ENCODE measurements at places on chromosomes 5 and 9.
A peak's percentile ranks its signal among the peaks of the same experiment; 100 is the strongest.

- no peak for DNase-seq
Measured at GRCh38 chr5:9098990-9099389, 446.9 kb downstream of the SEMA5A start.

- no peak for DNase-seq
Measured at GRCh38 chr5:76333571-76333970, 69.5 kb upstream of the IQGAP2 start.

GRCh38 chr9:114938687-114939575, 8.5 kb upstream of the TNFSF8 start:
- DNase-seq: no peak

- DNase-seq: no peak
Measured at GRCh38 chr5:59618644-59619043, 274.9 kb downstream of the PDE4D start.

DNA sequence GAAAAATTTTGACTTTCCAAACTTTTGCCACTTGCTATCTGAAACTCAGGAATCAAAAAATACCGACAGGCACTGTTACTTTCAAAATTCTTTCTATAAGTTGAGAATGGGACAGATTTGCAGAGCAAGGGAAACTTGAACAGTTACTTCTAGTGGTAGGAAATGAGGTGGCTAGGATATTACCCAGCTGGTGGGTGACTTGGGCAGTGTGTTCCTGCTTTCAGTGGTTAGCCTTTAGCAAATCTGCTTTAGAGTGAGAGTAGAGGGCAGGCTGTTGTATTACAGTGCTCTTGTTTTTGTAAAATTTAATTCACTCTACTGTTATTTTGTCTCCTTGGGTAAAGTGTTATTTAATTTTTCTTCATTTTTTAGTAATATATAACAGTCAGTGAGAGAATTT, 40.2 kb upstream of the ROPN1L start:
- no peak for DNase-seq

- no peak for DNase-seq
Measured at GRCh38 chr5:146082798-146083197, 22.6 kb downstream of the PLAC8L1 start.

DNA sequence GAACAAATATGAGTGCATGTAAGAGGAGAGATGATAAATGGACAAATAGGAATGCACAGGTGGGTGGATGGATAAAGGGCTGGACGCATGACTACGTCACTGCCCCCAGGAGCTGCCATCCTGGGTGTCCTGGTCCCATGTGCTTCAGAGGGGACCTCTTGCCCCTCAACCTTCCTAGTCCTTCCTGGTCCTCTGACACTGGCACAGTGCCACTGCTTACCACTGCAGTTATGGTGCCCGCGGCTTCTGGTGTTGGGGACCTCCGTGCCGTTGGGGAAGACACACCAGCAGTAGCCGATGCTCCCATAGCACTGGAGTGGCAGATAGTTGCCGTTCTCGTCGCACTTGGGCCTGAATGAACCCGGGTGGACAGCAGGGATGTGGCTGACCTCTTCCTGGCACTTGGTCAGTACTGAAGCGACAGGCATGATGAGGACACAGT, 9.8 kb downstream of the CD74 start:
- no peak for DNase-seq

- DNase-seq: no peak
Measured at GRCh38 chr9:134217431-134218210, 53.3 kb upstream of the RNU6ATAC start.

DNA sequence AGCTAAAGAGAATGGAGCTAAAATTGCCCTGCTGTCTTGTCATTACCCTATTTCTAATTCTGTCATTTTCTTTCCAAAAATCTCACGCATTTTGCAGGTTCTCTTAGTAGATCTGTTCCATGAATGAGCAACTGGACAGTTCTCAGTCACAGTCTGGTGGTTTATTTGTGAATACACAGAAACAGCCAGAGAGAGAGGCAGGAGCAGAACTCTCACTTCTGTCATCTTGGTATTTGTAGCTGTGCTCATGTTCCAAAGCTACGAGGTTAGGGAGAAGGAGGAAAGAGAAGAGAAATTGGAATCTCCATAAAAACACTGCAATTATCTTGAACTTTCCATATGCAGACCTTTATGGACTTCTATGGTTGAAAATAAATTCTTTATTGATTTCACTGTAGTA, 118.0 kb upstream of the OR13F1 start:
- DNase-seq: no peak

- no peak for DNase-seq
Measured at GRCh38 chr9:128424268-128424780, 3.7 kb downstream of the CERCAM start.

DNA sequence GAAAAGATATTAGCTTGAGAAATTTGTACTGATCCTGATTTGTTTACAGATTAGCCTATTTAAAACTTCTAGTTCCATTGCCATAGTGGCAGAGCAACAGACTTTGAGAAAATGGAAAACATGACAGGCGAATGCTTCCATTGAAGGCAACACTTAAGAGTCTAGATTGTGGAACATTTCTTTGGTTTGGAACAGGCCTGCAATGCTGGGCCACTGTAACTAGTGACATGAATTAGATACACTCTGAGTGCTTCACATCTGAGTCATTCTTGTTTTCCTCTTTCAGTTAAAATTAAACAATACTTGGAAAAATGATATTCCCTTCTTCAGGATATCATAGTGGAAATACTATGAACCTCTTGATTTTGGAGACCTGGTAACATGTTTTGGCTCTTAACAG, 453.6 kb upstream of the TUSC1 start:
- DNase-seq: no peak

DNA sequence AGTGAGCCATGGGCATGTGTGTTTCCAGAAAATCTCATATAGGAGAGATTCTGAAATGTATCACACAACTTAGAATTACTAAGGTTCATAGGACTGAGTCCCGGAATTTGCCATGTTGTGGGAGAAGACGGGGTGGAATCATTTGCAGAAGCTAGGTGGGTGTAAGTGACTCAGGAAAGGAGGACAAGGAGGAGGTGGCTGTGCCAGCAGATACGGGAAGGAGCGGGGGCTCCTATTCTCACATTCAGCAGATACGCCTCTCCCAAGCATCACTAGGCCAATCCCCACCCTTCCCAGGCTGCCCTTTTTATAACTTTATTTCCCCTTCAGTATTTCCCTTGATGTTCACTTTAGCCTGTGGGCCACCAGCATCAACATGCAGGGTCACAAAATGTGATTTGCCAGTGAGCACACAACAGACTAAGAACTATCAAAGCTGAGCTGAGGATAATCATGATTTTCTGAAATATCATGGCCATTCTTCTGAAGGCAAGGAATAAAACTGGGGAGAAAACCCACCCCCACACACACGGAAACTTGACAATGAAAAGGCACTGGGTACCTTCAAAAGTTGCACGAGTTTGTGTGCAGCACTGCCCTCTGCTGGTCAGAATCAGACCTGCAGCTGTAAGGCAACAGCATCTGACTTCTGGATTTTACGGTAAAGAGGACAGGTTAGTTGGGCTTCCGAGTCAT, 133.2 kb downstream of the MTX3 start:
- DNase-seq: peak; percentile 47

DNA sequence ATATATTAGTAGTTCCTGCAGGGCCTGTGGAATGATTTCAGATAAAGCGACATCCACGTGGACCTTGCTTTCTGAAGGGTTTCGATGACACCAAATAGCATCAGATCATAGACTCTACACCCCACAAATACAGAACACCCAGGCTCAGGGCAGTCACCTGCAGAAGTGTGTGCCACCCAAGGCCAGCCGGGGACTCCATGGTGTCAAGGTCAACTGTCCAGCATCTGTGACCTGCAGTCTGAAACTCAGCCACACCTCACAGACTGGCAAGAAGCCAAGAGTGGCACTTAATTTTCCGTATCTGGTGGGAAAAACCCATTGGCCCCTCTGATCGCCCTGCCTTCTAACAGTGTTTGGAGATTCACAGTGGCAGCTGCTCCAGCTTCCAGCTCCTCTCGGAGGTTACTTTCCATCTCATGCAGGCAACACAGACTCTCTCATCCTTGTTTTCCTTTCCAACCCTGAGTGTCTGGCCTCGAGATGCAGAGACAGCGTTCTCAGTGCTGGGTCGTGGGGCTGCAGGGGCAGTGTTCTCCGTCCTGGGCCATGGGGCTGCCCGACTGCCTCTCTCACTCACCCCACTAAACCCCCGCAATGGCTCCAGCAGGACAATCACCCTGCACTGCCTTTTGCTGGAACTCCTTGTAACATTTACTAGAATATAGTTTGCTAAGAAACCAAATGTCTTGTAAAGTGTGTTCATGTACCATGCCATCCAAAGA, 221.9 kb downstream of the IRX2 start:
- no peak for DNase-seq

- DNase-seq: no peak
Measured at GRCh38 chr9:92631452-92632343, 38.2 kb downstream of the IPPK start.

- no peak for DNase-seq
Measured at GRCh38 chr5:126002222-126002897, 420.8 kb upstream of the GRAMD2B start.

DNA sequence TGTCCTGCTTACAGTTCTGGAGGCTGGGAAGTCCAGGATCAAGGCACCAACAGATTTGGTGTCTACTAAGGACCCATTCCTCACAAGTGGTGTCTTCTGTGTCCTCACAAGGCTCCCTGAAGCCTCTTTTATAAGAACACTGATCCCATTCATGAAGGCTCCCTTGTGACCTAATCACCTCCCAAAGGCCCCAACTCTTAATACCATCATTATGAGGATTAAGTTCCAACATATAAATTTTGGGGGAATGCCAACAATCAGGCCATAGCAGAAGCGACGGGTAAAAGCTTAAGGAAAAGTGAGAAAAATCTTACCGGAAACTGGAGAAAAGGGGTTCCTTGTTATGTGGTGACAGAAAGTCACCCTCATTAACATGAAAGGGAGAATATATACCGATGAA, 11.2 kb downstream of the CTNNAL1 start:
- DNase-seq: no peak

DNA sequence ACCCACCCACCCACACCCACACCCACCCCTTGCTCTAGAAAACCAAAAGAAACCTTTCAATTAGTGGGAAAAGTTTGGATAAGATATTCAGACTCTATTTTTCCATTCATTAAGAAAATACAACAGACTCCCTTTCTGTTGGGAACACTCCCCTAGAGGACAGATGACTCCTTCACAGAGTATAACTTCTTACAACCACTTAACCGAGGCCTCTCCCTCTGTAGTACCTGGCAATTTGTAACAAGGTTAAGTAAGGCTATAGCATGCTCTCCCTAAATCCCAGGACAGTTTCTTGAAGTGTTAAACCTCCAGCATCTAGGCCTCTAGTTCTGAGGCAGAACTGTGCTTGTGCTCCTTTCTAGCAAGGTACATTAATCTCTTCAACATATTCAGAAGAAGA, 75.9 kb upstream of the NR5A1 start:
- DNase-seq: no peak

- DNase-seq: no peak
Measured at GRCh38 chr5:32664523-32664922, 46.6 kb upstream of the NPR3 start.

GRCh38 chr5:176819476-176819875, 9.1 kb downstream of the UNC5A start:
- DNase-seq: no peak

GRCh38 chr5:138910546-138911185, 35.5 kb upstream of the LRRTM2 start:
- no peak for DNase-seq

DNA sequence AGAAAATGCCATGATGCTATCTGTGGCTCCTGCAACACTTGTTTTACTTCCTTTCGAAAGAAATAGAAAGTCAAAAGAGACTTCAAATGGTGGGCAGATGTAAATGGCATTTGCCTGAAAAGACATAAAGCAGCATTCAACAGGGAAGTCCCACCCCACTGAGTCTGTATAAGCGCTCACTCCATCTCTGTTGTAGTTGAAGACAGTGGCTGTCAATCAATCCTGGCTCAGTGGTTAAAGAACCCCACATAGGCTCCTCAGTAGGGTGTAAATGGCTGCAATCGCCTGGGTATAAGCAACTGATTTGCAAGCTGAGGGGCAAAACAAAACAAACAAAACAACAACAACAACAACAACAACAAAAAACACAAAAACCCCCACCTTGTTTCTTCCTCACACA, 158.7 kb downstream of the EFNA5 start:
- no peak for DNase-seq

DNA sequence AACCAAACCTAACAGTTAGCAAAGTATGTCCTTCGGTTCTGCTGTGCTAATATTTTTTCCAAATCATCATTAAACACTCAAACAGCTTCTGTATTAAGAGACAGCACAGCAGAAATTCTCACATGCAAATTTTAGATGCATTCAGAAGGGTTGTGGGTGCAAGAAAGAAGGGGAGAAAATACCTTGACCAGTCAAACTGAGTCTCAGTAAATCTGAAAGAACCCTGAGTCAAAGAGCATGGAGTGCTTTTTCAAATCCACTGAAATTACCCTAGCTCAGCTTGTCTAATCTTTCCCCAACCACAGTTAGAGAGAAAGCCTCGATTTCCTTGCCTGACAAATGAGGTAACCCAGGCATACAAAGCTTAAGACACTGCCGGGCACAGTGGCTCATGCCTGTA, 55.1 kb downstream of the RETREG1 start:
- no peak for DNase-seq

DNA sequence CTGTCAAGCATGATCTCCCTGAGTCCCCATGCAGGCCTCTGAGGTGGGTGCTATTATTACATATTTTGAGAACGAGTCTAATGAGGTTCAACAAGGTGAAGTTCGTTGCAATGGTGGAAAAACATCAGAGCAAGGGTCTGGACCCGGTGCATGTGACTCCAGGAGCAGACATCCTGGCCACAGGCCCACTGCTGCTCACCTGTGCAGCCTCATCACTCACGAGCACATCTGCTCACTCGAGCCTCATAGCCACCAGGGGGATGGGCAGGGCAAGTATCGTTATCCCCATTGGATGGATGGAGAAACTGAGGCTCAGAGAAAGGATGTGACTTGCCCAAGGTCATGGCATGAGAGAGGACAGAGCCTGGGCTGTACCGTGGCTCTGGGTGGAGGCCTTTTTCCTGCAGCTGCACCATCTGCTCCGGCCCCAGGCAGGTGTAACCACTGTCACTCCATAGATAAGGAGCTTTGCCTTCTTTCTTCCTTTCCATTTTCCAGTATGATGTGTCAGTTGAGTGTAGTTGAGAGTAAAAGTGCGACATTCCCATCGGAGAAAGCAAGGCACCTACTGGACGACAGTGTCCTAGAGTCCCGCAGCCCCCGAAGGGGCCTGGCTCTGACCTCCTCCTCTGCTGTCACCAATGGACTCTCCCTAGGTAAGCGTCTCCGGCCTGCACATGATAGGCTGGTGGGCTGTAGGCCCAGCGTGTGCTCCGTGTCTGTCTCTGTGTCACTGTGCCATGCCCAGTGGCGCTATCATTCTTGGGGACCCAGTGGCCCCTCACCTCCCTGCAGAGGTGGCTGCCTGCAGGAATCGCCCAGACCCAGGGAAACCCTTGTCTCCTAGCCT, 68.4 kb upstream of the GARNL3 start:
- no peak for DNase-seq

DNA sequence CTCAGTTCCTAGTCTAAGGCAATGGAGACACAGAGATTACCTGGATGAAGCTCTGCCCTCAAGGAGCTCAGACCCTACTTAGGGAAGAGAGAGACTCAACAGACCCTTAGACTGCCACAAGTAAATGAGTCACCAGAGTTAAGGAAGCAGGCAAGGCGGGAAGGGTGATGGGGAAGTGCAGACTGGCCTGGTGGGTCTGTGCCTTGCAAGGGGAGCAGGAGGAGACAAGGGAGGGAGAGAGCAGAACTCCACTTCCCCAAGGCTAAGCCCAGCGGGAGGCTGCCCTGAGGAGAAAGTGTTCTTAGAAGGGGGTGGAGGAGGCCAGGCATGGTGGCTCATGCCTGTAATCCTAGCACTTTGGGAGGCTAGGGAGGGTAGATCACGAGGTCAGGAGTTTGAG, 83.7 kb downstream of the HRH2 start:
- DNase-seq: no peak

GRCh38 chr9:116365056-116365471, 211.5 kb downstream of the PAPPA start:
- no peak for DNase-seq

Data from NK-92 treated with Interleukin-12 subunit alpha and Interleukin-12 subunit beta, amount 100 ng/mL, for 24 hours (cell line).